Activated CD4-positive, alpha-beta T cell treated with anti-CD3 and anti-CD28 coated beads for 48 hours (primary cell): ENCODE measurements at places on chromosomes 7 and 10.
A peak's percentile ranks its signal among the peaks of the same experiment; 100 is the strongest.

- DNase-seq, result peak; percentile 80
Measured at GRCh38 chr7:128387216-128388144, 22.3 kb downstream of the IMPDH1 start.

DNA sequence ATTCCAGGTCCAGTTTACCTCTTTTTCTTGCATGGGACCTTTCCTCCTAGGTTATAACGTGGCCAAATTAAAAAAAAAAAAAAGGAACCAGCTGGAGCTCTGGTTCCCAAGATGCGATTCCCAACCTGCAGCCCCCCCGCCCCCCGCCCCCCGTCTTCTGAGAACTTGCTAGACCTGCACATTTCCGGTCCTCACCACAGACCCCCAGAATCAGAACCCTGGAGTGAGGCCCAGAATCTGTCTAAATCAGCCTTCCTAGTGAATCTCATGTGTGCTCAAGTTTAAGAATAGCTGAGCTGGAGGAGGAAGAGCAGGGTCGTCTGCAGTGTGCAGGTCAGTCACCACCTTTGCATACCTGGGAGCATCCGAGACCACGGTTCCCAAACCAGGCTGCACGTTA lies 144.2 kb downstream of the KLF6 start:
- DNase-seq, result no peak

GRCh38 chr7:66418537-66418936 lies 210.1 kb upstream of the KCTD7 start:
- no peak for DNase-seq

GRCh38 chr7:128160296-128160695 lies 80.8 kb upstream of the LEP start:
- no peak for DNase-seq

DNA sequence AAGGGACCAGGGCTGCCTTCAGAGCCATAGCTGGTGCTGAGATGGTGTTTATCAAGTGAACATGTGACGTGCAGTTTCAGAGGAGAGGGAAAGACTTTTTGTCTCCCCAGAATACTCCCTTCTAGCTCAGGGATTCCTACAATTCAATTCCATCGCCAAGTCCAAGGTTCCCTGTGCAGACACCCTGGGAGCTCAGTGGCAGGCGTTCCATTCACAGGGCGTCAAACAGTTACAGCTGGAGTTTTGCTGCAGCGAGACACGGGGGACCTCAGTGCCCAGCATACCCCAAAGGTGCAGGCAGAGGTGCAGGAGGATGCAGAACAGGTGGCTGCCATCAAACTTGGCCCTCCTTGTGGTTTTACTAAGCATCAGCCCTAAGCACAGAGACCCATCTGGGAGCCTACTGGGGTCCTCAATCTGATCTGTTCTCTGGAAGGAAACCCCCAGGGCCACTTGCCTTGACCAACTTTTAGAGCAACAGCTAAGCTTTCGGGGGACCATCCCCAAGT lies 846 bp upstream of the CALML5 start:
- DNase-seq, result no peak

DNA sequence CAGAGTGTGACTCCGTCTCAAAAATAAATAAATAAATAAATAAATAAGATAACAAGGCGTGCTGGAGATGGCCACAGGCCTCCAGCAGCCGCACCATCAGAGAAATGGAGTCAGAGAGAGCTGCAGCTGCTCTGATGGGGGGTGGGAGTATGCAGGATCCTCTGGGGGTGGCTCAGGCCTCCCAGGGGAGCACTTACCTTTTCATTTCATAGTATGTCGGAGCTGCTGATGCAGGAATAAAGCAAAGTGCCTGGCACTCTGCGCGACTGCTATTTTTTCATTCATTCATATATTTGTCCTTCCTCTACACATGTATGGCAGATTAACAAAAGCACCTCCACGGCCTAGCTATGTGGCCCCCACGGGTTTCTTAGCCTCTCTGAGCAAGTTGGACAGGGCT lies 175.9 kb downstream of the CUX1 start:
- DNase-seq, result no peak

DNA sequence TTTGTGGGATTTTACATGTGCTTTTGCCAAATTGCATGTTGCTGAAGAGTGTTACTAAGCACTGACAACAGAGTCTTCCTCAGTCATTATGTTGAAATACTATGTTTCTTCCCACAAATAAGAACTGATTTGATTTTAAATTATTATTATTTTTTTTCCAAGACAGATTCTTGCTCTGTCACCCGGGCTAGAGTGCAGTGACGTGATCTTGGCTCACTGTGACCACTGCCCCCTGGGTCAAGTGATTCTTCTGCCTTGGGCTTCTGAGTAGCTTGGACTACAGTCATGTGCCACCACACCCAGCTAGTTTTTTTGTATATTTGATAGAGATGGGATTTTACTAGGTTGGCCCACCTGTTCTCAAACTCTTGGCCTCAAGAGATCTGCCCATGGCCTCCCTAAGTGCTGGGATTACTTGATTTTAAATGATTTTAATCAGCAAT lies 42.3 kb downstream of the MINPP1 start:
- no peak for DNase-seq

- DNase-seq, result no peak
Measured at GRCh38 chr10:106960812-106961211, 203.7 kb downstream of the SORCS1 start.

DNA sequence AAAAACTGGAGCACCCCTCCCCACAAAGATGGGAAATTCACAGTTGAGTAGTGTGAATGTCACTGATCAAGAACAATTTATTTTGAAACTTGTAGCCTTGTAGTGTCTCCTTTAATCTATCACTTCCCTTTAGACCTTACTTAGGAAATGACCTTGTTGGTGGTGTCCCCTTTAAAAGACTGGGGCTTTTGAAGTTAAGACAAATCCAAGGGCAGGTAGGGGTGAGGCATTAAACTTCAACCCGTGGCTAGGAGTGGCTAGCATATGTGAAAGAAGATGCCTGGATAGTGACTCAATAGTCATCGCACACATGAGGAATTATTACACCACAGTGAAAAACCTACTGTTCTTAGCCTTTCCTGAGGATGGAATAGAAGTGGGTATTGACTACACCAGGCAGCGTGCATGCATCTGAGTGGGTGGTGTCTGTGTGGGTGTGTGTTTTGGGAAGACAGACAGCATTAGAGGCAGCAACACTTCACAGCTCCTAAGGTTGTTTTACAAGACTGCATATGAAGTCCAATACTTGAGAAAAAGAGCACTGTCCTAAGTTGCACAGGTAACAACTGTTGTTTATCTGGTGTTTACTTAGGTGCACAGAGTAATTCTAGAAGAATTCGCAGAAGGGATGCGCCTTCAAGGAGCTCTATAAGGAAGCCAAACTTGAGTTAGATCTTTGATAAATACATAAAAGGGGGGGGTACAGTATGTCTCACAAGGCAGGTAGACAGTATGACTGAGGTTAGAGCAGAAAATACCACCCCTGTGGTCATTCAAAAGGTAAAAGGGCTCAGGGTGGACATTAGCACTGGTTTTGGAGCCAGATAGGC lies 32.9 kb downstream of the ABLIM1 start:
- DNase-seq, result no peak

GRCh38 chr10:47079204-47079580 lies 168.0 kb downstream of the PTPN20 start:
- no peak for DNase-seq

DNA sequence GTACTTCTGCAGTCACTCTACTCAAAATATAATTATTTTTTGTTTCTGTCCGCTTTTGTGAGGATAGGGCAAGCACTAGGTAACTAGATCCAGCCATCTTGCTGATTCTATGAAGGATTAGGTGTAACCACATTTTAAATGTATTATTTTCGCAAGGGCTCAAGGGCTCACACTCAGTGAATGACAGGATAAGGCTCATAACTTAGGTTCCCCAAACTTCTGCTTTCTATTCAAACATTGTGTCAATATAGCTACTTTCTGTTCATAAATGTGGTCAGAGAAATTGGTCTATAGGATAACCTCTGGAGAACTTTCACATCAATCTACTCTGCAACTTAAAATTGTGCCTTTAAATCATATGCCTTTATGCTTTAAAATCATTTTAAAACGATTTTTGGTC lies 1141.2 kb downstream of the SORCS1 start:
- DNase-seq, result no peak
